ENCODE measurements at places on chromosomes 2 and 18.

DNA sequence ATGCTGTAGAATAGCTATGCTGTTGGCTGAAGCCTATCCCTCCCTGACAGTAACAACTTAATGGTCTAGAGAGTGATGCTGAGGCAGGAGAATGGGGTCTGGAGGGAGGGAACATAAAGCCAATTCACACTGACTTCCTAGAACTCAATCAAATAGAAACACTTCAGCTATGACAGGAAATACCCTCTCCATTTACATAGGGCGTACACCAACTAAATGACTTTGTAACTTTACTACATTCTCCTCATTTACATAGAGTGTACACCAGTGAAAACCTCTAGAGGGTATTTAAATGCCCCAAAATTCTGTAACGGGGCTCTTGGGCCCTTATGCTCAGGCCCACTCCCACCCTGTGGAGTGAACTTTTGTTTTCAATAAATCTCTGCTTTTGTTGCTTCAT, 41.5 kb downstream of the YPEL5 start:
- DNase-seq: no peak

GRCh38 chr18:59448546-59448945, 89.5 kb upstream of the LMAN1 start:
- DNase-seq: no peak

DNA sequence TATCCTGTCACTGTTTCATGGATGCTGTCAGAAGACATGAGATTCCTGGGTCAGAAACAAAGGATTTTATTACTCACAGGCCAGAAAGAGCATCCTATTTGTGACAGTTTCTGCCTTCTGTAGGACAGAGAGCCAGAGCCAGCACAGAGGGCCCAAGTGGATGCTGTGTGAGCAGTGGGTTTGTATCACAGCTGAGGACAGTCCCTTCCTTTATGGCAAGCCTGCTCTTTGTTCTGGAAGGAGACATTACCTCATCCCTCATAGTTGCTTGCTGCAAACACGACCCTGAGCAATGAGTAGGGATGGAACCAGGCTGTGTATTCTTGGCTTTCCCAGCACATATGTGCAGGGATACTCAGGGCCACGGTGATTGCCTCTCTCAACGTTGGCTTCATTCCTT, 41.6 kb downstream of the ARHGEF4 start:
- no peak for DNase-seq

GRCh38 chr2:233498126-233498525, 68.5 kb downstream of the USP40 start:
- no peak for DNase-seq

DNA sequence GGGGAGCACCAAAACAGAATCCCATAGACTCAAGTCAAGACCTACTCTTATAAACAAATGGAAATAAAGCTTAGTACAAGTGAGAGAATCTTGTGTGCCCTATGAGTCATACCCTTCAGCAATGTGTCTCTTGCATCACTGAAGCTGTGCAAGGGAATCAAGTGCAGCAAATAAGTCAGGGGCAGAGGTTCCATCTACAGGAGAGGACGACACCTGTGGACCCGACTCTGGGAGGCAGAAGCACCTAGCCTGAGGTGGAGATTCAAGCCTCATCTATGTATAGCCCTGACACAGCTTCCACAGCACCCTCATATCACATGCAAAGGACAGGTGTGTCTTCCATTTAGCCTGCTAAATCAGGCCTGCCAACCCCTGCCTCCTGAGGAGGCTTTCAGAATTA, 298.2 kb downstream of the CNTNAP5 start:
- DNase-seq: no peak
